Jurkat, Clone E6-1 (cell line): ENCODE measurements at places on chromosomes 3 and 15.

GRCh38 chr15:33311312-33311971, 675 bp downstream of the RYR3 start:
- DNase-seq: no peak

- no peak for DNase-seq
Observed at GRCh38 chr3:16849229-16849628, 35.5 kb upstream of the PLCL2 start.

- no peak for DNase-seq
Observed at GRCh38 chr3:23611737-23612295, 193.9 kb upstream of the UBE2E1 start.

DNA sequence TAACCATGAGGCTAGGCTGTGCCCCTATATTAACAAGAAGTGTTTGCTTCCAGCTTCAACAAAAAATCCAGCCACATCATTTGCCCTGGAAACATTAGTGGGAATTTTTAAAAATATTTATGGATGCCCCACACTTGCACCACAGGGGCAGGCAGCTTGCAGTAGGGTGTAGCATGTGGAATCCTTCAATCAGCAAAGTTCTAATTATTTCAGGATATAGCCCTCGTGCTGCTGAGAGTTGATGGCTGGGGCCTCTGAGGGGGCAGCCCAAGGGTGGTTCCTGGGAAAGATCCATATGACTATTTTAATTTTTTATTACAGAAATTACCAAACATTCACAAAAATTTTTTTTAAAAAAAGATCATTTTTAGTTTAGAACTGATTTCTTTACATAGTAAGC, 35.1 kb upstream of the LMCD1 start:
- no peak for DNase-seq

GRCh38 chr3:81003817-81004216, 757.6 kb downstream of the GBE1 start:
- DNase-seq: no peak

- DNase-seq: no peak
Observed at GRCh38 chr3:37987315-37987697, 3.3 kb upstream of the VILL start.

DNA sequence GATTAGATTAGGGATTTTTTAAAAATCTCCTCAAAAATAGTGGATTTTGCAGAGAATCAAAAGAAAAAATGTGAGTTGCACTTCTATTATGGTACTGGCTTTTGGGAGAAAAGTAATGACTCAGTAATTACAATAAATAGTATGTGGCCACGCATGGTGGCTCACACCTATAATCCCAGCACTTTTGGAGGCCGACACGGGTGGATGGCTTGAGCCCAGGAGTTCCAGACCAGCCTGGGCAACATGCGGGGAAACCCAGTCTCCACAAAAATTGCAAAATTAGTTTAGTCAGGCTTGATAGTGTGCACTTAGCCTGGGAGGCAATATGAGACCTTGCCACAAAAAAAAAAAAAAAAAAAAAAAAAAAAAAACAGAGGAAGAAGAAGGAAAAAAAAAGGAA, 1098.2 kb downstream of the ZPLD1 start:
- DNase-seq: no peak

- DNase-seq: no peak
Observed at GRCh38 chr3:188890572-188891270, 281.1 kb upstream of the TPRG1 start.

GRCh38 chr3:64958199-64958843, 270.5 kb upstream of the ADAMTS9 start:
- DNase-seq: no peak

- DNase-seq: no peak
Observed at GRCh38 chr15:49624056-49624455, 3.2 kb downstream of the DTWD1 start.

GRCh38 chr3:46085421-46086082, 58.3 kb upstream of the XCR1 start:
- no peak for DNase-seq

GRCh38 chr3:43676441-43676840, 14.3 kb upstream of the ABHD5 start:
- no peak for DNase-seq

- DNase-seq: no peak
Observed at GRCh38 chr3:31687020-31687802, 154.5 kb downstream of the STT3B start.

- DNase-seq: no peak
Observed at GRCh38 chr3:126106336-126107202, 22.6 kb upstream of the SLC41A3 start.

DNA sequence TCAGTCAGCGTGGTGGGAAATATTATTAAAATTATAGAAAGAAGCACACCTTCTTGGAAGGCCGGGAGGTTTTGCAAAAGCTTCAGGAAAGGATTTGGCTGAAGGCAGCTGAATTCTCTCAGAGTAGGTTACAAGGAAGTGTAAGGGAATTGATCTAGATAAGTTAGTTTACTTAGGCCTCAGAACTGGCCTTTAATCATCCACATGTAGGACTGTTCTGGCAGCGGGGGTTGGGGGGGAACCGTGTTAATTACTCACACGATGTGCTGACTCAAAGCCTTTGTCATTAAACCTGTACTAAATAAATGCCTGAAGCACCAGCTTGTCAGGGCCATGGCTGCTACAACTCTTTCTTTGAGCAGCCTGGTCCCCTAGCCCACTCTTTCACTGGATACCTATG, 12.8 kb downstream of the ASB14 start:
- DNase-seq: no peak

- DNase-seq: no peak
Observed at GRCh38 chr3:122929188-122930062, 98.1 kb downstream of the SEMA5B start.

GRCh38 chr15:49225572-49226281, 55.7 kb downstream of the GALK2 start:
- DNase-seq: no peak

- no peak for DNase-seq
Observed at GRCh38 chr3:183220828-183221227, 32.2 kb upstream of the B3GNT5 start.

- no peak for DNase-seq
Observed at GRCh38 chr3:61315871-61316270, 64.6 kb upstream of the FHIT start.

- no peak for DNase-seq
Observed at GRCh38 chr15:29134239-29134638, 135.4 kb downstream of the NSMCE3 start.

GRCh38 chr15:48190932-48191573, 412 bp upstream of the CTXN2 start:
- DNase-seq: peak; percentile 46

DNA sequence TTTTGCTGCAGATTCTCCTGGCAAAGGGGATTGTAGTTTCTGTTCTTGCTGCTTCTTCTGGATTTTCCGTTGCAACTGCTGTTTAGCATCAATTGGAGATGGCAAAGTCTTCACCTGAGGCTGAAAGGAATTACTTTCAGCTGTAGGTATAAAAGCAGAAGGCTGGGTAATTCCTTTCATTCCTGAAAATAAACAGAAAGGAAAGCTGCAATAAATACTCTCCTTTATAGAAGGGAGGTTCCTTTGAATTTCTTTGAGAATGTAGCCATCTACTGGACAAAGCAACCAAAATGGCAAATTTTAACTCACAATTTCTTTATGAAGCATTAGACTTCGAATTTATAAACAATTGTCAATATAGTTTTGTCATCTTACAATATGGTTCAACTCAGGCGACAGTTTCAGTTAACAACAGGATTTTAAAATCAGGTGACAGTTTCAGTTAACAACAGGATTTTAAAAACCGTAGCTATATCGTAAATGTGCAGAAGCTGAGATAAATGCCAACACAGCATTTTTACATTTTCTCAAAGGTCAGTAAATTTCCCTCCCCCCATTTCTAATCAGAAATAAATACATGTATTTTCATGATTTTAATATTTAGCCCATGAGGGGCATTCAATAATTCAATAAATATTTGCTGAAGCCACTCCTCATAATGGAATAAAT, 104.9 kb upstream of the NEDD4 start:
- DNase-seq: no peak

- no peak for DNase-seq
Observed at GRCh38 chr3:122104515-122105194, 49.5 kb downstream of the CD86 start.

DNA sequence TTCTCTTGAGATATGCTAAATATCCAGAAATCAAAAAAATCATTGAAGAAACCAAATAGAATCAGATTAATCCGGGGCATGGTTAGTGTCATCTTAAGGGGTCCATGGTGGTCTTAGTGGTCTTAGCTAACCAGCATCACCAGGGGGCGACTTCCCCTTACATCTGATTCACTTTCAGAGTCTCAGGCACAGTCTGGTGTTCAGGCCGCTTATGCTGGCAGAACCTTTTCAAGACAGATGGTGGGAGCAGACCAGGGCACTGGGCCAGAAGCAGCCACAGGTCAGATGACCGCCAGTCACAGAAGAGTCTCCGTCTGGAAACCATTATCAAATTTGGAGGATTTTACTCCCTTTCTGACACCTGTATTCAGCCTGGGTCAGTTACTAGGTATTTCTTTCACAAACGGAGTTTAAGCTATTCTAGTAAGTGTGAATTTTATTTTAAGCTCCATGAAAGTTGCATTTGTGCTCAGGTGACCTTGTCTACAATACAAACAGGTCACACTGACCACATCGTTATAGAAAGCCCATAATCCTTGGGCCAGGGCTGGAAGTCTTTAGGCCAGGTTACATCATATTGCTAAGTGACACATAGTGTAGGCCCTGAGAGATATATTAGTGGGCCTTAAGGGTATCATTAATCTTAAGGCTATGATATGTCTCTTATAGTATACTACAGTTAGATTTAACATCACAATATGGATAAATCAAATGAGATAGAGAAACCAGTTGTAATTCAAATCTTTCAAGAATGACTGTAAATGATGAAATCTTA, 365.5 kb downstream of the GBE1 start:
- no peak for DNase-seq

DNA sequence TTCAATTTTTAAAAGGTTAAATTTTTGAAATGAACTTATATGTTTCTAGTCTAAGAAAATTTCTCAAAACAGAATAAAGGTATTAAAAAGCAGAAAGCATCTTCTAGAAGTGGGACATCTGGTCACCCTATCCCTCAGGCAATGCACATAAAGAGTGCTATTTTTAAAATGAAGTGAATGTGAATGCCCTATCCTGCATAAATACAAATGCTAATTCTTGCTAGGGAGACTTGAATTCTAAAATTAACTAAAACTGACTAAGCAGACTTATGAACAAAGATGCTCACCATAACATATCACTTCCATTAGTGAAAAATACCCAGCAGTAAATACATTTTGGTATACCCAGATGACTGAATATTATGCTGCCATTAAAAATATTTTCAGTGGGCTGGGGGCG, 11.7 kb downstream of the MYO5A start:
- DNase-seq: no peak

- no peak for DNase-seq
Observed at GRCh38 chr3:46383951-46384330, 13.2 kb downstream of the CCR5 start.

GRCh38 chr3:23624305-23624704, 181.4 kb upstream of the UBE2E1 start:
- no peak for DNase-seq

- DNase-seq: no peak
Observed at GRCh38 chr3:143216709-143217182, 97.2 kb downstream of the CHST2 start.

DNA sequence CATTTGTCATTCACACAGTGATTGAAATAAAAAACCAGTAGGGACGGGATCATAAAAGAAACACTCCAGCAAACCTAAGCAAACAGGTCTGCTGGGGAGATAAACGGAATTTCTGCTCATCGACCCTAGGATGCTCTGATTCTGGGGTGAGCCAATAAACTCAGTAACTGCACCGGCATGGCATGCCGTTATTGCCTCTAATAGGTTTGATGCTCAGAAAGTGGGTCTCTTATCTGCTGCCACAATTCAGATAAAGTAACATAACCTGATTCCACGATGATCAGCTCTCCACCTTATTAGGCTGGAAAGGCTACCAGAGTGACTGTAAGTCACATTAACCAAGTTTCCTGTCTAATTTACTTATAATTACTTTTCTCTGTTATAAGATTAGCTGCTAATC, 19.6 kb downstream of the DCLK3 start:
- no peak for DNase-seq

- DNase-seq: peak; percentile 52
Observed at GRCh38 chr3:189530822-189531221, 100.4 kb upstream of the TP63 start.

DNA sequence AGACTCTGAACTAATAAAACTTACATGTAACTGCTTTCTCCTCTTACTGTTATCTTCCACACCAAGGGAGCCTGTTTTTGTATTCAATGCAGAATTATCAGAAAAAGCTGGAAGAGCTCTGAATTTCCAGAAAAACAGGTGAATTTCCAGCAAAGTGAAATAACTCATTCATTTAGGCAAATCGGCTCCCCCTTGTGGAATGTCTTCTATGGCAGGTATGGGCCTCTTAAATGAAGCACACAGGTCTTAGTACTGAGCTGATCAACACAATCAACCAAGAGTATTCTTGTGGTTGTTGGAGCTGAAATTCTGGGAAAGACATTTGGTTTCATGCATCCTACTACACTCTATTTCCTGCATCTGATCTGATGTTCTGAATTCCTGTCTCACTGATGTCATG, 31.0 kb upstream of the PTPRG start:
- DNase-seq: peak; percentile 25

- DNase-seq: no peak
Observed at GRCh38 chr3:79268422-79268821, 499.4 kb downstream of the ROBO1 start.

DNA sequence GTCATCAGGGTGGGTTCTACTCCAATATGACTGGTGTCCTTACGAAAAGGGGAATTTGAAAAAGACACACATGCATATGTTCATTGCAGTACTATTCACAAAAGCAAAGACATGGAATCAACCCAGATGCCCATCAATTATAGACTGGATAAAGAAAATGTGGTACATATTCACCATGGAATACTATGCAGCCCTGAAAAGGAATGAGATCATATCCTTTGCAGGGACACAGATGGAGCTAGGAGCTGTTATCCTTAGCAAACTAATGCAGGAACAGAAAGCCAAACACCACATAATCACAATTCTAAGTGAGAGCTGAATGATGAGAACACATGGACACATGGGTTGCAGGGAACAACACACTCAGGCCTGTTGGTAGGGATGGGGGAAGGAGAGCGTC, 24.8 kb upstream of the TICRR start:
- DNase-seq: no peak

DNA sequence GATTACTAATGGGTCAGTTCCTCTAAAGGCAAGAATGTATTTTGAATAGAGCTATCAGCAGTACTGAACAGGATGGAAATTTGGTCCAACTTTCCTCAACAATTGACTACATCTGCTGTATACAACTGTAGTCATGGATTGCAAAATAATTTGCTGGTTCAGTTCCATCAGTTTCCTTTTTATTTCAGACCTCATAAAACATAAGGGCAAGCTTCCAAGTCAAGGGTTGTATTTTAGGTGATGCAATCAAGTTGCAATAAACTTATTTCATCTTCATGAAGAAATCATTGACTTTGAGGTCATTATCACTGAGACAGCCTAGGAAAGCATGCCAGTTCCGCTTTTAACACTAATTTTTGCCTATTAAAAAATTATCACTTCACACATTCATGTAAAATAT, 90.4 kb upstream of the TSEN2 start:
- no peak for DNase-seq

- DNase-seq: no peak
Observed at GRCh38 chr15:56844471-56844870, 74.0 kb upstream of the TCF12 start.
